Smooth muscle cell of the brain vasculature (primary cell): ENCODE measurements at places on chromosomes 3 and 15.
A peak's percentile ranks its signal among the peaks of the same experiment; 100 is the strongest.

- DNase-seq: no peak
These were observed 10.1 kb upstream of the DCP1A start for GRCh38 chr3:53357458-53357857.

- no peak for DNase-seq
These were observed 235.5 kb downstream of the CTNNB1 start for GRCh38 chr3:41434781-41435180.

DNA sequence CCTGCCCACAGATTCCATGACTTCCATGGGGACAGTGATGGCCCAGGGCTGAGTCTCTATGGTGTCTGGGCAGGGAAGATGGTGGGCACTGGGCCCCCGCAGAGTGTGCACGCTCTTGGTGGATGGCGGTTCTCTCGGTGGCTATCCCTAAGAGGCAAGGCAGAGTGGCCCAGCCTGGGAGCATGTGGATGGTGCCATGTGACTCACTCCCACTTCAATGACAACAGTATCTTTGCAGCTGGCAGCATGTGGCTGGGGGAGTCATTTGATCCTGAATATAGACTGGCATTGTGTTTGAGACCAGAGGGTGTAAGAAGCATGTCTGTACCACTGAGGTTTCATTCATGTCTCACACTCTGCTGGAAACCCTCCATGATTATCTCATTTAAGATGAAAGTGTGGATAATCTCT lies 101.2 kb downstream of the CORO2B start:
- no peak for DNase-seq

GRCh38 chr3:123947482-123947881 lies 13.5 kb downstream of the CCDC14 start:
- no peak for DNase-seq

DNA sequence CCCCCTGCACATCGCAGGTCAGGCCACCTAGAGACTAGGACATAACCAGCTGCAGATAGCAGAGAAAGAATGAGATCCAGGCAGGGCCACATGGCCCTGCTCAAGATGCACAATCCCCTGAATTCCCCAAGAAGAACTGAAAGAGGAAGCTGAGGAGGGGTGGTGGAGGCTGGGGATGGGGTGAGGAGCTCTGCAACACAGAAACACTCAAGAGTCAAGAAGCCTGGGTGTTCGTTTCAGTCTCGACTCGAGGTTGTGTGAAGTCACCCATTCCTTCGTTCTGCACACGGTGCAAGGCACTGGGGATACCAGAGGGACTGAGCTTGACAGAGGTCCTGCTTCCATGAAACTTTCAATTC lies 62.0 kb downstream of the TLE3 start:
- DNase-seq: no peak

DNA sequence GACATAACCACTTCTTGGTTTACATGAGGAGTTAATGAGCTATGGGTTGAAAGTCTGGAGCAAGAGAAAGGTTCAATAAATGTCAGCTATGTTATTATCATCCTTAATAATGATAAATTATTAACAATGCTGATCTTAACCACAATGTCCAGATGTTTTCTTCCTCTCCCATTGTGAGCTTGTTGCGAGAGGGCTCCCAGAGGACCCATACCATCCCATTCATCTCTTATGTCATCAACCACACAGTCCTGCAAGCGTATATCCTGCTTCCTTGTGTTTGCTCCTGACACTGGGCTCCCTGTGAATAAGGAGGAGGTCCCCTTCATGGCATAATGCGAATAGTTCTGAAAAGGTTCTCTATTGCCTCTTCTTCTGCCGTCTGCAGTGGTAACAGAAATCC lies 266.8 kb downstream of the TLE3 start:
- DNase-seq: no peak

- no peak for DNase-seq
These were observed 9.1 kb upstream of the TP63 start for GRCh38 chr3:189621948-189622603.

DNA sequence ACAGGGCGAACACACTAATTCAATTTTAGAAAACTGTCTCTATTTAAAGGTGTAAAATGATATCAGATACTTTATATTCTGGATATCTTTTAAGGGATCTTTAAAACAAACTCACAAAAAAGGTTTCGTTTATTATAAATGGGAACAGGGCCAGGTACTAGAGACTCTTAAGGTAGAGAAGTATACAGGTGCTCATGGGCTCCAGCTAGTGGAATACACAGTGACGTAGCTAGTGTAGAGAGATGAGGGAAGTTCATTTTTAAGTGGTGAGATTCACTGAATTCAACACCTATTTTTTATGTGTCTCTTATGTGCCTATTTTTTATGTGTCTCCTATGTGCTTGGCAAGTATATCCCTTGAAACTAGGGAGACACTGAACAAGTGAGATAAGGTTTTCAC lies 132.7 kb upstream of the FAM3D start:
- DNase-seq: no peak

GRCh38 chr3:50405249-50405648 lies 45.9 kb upstream of the TMEM115 start:
- DNase-seq: no peak

DNA sequence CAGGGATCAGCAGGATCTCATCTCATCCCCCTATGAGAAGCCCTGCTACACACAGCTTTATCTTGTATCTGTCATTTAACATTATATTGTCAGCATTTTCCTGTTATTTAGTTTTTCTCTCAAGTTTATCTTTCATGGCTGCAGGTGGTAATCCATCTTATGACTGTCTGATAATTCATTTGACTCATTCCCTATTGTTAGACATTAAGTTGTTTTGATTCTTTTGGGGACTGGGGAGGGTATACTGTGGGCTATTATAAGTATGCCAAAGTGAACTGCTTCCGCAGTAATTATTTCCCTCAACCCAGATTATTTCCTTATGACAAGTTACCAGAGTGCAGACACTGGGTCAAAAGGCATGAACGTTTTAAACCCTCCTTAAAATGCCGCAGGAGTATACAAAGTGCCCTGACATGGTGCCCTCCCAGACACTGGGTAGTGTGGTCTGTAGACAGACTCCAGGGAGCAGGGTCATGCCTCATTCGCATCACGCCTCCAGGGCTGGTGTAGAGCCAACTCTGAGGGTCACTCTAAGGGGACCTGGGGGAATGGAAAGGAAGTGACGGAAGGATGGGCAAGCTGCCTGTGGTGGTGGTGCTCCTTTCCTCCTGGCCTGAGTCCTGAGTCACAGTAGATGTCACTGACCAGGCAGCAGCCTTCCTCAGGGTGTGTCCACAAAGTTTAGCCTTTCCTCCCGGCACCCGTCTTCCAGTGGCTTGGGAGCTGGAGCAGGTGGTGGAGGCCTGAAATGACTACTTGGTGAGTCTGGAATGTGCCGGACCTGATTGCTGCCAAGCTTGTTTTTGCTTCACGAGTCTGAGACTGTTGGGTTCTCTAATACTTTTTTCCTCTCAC lies 11.6 kb downstream of the GPR160 start:
- no peak for DNase-seq

GRCh38 chr3:12316253-12316652 lies 27.4 kb downstream of the PPARG start:
- DNase-seq: no peak

GRCh38 chr3:152505926-152506325 lies 237.2 kb downstream of the MBNL1 start:
- DNase-seq: no peak

DNA sequence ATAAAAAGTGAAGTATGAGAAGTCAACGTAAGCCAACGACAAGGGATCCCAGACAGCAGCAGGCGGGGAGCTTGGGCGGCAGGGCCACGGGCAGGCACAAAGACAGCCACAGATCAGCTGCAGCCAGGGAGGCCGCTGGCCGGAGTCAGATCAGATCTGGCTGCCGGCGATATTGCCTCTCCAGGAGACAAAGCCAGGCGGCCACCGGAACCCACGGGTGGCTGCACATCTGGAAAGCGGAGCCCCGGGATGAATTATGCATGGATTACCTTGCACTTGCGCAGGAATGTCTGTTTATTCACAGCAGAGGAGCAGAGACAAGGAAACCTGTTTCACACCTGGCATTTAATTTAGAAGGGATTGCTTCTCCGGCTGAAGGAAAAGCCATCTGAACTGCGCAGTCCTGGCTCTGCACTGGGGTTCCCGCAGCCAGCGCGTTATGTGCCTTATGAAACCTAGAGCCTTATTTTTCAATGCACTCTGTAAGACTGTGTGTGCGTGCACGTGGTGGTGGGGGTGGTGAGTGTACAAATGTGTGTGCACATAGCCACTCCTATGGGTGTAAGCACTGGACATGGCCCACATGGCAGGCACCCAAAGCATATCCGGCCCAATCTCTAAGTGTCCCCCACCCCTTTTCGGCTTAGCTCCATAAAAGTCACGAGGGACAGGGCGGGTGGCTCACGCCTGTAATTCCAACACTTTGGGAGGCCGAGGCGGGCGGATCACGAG lies 427.8 kb upstream of the MCTP2 start:
- DNase-seq: no peak

DNA sequence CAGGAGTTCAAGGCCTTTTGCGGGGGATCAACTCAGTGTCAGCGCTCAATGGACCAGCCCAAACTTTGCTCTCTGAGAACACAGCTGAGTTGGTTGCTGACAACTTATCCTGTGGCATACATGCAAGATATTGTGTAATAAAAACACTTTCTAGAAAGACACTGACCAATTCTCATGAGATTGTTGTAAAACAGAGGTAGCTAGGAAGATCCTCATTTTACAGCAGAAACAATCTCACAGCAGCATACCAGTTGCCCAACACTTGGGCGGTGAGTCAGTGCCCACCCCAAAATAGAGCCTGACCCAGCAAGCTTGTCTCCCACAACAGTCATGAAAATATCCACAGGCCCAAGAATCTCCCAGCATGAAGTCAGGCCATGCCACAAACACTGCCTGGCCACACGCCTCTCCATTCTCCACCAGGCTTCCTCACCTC lies 18.2 kb downstream of the KLHL6 start:
- peak; percentile 56 for DNase-seq

GRCh38 chr3:30604558-30604957 lies 1.8 kb upstream of the TGFBR2 start:
- DNase-seq: no peak

GRCh38 chr15:68415501-68416157 lies 16.3 kb downstream of the ITGA11 start:
- DNase-seq: no peak

- DNase-seq: no peak
These were observed 170.2 kb upstream of the TPRG1 start for GRCh38 chr3:189001559-189001958.

DNA sequence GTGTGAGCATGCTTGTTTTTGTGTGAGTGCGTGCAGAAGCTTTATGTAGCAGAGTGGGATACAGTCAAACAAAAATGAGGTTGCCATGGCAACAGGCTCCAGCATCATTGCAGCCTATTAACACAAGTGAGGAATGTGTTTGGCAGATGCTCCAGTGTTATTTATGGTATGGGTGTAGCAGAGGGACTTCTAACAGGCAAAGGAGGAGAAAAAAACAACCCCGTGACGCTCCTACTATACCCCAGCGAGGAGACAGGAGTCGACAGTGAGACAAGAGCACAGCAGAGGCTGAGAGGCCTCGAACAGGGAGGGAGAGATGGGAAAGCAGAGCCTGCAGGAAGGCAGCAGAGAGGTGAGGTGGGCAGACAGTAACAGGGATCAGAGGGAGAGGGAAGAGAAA lies 4.9 kb downstream of the ADCY5 start:
- no peak for DNase-seq

DNA sequence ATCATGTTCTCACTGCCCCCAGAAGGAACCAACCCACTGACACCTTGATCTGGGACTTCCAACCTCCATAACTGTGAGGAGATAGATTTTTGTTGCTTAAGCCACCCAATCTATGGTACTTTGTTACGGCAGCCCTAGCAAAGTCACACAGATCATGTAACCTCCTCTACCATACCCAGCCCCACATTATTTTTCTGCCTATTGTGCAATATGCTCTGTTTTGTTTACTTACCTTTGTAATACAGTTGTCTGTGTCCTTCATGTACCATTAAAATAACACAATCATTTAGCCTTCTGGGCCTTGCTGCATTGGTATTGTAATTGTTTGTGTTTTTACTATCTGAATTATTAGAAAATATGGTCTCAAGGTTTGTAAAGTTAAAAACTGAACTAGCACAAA lies 16.1 kb downstream of the NDN start:
- no peak for DNase-seq

GRCh38 chr15:31324806-31325594 lies 1.6 kb upstream of the KLF13 start:
- no peak for DNase-seq

GRCh38 chr3:126999383-126999782 lies 16.5 kb downstream of the PLXNA1 start:
- DNase-seq: no peak

DNA sequence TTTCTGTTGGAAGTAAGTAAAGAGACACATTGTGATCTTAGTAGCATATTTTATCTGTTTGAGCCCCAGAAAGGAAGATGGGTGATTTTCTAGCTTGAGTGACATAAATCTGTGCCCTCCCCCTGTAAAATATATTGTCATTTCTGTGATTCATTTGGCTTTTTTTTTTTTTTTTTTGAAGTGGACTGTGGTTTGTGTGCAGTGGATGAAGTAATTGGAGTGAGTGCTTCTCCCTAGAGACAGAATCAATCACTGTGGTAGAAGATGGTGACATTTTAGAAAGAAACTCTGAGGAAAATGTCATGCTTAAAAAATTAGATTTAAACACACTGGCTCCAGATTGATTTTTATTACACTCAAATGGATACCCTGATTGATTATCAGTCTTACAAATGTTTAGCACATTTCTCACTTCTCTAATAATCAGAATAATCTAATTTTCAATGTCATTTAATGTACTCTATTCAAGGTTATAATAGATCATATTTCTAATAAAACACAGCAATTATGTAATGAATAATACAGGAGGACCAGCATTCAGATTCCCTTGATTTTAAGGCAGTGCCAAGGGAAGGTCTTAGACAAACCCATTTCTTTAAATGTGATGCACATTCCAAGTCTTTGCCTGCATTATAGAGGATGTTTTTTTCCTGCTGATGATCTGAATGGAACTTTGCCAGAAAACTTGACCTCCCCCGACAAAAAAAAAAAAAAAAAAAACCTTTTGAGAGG lies 116.6 kb downstream of the TOP2B start:
- no peak for DNase-seq

GRCh38 chr3:25536521-25537391 lies 108.7 kb downstream of the RARB start:
- DNase-seq: no peak

GRCh38 chr3:171397089-171397488 lies 63.1 kb downstream of the TNIK start:
- no peak for DNase-seq

DNA sequence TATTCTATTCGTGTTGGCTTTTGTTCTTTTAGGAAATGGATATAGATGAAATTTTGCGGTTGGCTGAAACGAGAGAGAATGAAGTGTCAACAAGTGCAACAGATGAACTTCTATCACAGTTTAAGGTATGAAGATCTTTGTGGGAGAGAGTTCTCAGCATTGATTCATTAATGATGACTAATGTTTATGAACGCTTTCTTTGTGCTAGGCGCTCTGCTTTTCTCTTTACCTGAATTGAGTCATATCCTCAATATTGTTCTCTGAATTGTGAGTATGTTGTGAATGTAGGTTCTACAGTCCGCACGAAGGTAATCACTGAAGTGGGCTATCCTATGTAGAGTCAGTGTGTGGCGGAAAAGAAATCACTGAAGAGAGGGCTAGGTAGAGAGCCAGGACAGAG lies 81.2 kb downstream of the CHD2 start:
- DNase-seq: no peak

GRCh38 chr15:57134071-57134605 lies 215.7 kb downstream of the TCF12 start:
- DNase-seq: no peak

GRCh38 chr3:7307410-7307809 lies 446.5 kb downstream of the GRM7 start:
- DNase-seq: no peak
